ENCODE measurements at places on chromosomes 2 and 18.

GRCh38 chr2:165280356-165280755 lies 41.1 kb downstream of the SCN2A start:
- no peak for DNase-seq

GRCh38 chr2:18464913-18465312 lies 95.5 kb downstream of the RDH14 start:
- no peak for DNase-seq

DNA sequence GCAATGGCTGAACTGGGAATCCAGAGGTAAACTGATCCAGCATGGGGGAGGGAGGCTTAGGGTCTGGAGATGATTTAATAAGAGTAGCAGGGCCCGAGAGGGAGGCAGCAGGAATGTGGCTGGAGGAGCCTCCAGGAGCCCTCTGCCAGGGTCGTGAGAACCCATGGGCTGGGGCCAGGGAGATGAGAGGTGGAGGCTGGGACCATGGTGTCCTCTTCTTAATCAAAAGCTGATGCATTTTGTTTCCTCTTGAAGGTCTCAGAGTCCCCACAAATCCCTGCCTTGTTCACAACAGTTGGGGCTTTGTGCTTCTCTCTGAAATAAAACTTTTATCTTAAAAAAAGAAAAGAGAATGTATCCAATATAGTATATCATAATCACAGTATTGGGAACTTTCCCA lies 123.7 kb upstream of the ZNF516 start:
- no peak for DNase-seq

DNA sequence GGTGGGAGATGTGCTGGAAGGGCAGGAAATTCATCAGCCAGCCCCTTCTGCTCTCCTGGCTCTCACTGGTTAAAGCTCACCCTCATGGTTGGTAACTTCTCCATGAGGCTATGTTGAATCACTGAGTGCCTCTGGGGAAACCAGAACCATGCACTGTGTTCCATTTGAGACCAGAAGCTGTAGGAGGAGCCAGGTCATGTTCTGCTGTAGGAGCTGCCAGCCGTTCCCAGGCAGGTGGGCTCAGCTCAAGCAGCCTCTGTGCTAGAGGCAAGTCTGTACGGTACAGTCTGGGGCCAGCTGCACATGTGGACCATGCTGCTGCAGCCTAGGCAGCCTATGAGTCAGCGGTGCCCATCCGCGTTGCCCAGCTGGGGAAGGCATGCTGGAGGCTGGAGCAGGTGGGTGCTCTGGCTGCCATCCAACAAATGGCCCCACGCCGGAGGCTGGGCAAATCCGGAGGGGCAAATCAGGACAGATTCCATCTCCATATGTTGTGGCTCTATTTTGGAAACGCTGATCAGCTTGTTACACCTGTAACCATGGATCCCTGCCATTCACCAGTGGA lies 22.0 kb upstream of the KCNF1 start:
- peak; percentile 31 for DNase-seq

- no peak for DNase-seq
Observed at GRCh38 chr2:132738223-132738622, 68.2 kb upstream of the LYPD1 start.

DNA sequence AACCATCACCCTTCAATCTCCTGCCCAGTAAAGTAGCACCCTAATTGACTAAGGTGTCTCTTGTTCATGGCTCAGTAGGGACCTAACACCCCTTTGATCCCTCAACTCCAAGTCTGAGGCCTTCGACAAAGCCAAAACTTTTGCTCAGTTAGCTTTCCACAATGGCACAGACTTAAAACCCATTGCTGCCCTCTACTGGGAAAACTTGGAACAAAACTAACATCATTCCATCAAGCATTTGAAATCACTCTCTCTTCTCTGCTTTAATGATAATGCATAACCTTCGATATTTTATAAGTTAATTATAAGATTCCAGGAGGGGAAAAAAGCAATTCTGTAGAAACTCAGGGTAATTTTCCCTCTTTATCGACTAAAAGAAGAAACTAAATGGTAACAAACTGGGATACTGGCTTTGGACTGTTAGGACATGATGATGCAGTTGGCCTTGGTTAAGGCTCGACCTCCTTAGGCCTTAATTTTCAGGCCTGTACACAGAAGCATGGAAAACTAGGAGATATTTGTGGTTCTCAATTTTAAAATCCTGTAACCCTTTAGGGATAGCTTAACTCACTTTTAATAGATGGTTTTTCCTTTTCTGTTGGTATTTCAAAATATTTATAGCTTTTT lies 127.8 kb downstream of the STK39 start:
- DNase-seq = peak; percentile 3

- DNase-seq = no peak
Observed at GRCh38 chr2:148479398-148479797, 165.2 kb upstream of the EPC2 start.

DNA sequence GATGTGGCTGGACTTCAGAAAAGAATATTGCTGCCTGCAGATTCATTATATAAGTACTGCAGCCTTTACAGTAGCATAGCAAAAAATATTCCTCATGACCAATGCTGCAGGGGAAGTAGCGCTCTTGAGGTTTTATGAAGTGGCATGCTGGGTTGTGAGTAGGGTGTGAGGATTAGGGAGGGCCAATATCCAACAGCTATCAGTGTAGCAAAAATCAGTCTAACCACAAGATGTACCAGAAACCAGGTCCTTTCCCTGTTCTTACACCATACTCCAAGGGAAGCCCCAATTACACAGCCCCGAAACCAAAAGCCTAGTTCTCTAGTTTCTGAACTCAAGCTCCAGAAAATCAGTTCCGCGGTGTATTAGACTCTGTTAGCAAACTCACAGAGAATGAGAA lies 1082.2 kb upstream of the DDX18 start:
- DNase-seq = no peak

- DNase-seq = no peak
Observed at GRCh38 chr2:138787053-138787666, 7.0 kb upstream of the NXPH2 start.

DNA sequence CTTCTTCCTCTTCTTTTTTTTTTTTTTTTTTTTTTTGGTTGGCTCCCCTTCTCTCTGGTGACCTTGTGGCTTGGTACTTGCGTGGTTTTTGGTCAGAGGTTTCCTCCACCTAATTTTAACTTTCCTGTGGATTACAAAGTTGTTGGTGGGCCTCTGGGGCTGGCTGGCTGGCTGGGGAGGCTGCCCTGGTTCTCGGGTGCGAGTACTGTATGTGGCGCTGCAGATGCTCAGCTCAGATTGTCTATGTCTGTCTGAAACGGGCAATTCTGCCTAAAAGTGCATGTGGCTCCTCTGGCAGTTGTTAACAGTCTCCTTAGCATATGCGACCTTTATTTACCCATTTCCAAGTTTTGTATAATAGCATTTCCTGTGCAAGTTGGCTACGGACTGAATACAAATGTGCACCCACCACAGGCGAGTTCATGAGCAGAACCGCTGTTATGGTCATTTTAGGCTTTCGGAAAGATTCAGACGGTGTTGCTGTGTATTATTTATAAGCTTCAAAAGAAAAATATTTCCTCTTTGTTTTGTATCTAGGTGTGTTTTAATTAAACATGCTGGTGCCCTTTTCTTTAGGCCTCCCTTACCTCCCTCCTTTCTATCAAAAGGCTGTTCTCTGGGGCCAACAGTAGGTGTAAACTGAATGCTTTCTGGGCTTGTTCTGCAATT lies 4.4 kb downstream of the TBR1 start:
- DNase-seq = no peak

DNA sequence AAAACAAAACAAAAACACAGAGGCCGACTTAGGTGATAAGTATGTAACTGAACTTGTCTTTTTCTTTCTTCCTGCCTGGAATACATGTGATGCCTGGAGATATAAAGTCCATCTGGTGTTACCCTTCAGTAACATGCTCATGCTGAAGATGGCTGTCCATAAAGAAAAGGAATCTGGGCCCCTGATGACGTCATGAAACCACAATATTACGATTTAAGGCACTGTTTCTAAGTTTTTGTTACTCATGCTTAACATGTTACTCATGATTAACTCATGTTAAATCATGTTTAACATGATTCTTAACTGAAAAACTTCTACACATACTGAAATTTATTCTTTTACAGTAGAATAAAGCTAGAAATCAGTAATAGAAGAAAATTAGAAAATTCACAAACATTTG lies 49.0 kb downstream of the STRADB start:
- DNase-seq = no peak

- DNase-seq = no peak
Observed at GRCh38 chr18:79385708-79386341, 9.9 kb upstream of the NFATC1 start.

GRCh38 chr2:16240402-16240801 lies 300.1 kb downstream of the MYCN start:
- DNase-seq = no peak

DNA sequence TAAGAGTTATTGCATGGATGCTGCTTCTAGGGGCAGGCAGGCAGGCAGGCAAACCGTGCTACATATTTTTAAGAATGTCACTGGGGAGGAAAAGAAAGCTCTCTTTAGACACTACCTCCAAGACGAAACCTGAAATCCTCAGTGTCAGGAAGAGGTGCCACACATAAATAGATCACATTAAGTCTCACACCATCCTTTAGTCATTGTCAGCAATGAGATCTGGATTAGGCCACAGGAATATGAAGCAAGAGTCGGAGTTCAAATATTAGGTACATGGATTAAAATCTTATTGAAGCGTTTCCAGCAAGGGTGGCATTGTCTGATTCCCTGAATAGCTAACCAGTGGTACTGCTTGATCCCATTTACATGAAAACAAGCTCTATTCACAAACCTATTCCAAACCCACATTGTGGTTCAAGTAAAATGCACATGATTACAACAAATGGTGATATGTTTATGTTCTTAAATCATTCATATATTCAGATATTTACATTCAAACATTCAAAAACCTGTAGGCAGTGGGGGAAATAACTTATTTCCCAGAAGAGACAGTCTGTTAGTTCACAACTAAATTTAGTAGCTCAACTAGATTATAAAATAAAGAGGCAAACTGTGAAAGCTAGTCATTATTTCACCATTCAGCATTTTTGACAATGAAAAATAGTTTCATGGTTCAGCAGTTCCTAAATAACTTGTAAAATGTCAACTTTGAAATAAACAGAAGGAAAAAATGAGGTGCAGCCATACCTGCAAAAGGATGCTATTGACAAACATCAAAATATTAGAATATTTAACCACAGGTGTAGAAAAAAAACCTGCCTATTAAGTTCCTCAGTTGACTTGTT lies 195.4 kb upstream of the SIX3 start:
- DNase-seq = no peak

- DNase-seq = no peak
Observed at GRCh38 chr2:33238111-33238510, 238.3 kb upstream of the RASGRP3 start.

DNA sequence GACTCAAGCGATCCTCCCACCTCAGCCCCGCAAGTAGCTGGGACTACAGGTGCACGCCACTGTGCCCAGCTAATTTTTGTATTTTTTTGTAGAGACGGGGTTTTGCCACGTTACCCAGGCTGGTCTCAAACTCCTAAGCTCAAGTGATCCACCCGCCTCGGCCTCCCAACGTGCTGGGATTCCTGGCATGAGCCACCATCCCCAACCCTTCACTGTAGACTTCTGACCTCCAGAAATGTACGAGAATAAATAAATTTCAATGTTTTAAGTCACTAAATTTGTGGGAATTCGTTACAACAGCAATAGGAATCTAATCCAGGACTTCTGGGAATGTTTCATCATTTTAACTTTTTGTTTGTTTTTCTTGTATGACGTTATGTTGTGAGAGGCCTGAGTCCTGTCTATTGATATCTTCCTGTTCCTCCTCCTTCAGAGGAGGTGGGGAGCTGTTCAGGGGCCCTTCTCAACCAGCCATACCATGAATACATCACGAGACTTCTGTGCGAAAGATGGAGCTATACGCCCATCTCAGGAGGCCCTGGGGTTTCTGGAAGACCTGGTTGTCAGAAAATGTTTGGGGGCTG lies 40.0 kb downstream of the TEX44 start:
- no peak for DNase-seq

DNA sequence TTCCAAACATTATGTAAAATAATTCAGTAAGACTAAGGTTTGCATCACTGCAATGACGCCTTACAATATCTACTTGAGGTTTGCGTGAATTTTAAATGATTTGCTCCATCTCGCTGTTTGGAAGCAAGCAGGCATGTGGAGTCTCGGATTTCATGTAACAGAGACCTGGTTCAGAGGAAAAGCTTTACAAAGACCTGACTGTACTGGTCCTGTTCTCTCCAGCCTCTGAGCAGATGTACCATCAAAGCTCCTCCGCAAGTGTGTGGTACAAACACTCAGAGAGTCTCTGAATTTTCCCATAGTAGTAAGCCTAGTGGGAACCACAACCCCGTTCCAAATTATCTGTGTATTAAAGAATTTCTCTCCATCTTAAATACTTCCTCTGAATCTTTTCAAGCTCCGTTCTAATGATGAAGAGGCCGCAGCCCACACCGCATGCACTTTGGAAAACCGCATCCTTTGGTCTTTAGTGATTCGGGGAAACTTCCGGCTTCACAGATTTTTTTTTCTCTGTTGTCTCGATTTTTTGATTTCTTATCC lies 728.1 kb upstream of the SOX11 start:
- DNase-seq = no peak

DNA sequence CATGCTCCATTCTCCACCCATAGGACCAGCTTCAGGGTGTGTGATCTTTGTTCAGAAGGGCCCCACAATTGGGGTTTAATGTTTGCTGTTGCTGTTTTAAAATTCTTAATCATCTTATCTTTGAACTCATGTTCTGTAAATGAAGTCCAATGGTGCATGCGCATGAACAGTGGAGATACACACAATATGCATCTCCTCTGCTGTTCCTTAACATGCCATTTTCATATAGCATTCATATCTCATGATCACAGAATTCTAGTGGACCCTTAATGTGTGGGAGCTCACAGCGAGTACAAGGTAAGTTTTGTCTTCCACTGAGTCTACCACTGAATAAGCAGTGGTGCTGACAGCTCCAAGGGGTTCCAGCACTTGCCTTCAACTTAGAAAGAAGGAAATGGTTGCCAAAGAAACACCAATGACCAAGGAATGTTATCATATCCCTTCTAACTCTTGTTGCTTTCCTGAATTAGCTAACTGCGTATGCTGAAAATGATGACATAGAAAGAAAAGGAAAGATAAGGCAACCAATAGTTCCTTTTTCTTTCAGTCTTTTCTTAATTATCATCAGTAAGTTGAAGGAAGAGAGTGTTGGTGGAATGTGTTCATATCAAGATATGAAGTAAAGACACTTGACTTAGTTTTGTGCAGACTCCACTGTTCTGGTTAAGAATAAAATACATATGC lies 258.9 kb upstream of the FBXO11 start:
- DNase-seq = no peak

- no peak for DNase-seq
Observed at GRCh38 chr2:23480957-23481797, 96.2 kb downstream of the KLHL29 start.

- no peak for DNase-seq
Observed at GRCh38 chr2:187233811-187234210, 214.2 kb downstream of the CALCRL start.

- DNase-seq = no peak
Observed at GRCh38 chr2:189232759-189233406, 53.3 kb upstream of the COL5A2 start.

GRCh38 chr2:40200366-40200915 lies 251.4 kb downstream of the SLC8A1 start:
- DNase-seq = no peak

All from anterior cingulate cortex (tissue), 58 donors.